ENCODE measurements at places on chromosomes 4 and X. TPM values are rescaled to one million over a fixed set of nuclear protein-coding genes. Genes with fewer than 3 reads are reported as not detected.

Gene KLB
- total RNA-seq = not detected

Gene SSX2B
- not detected for total RNA-seq

Gene NDST4
- total RNA-seq = not detected

Gene FABP2
- not detected for total RNA-seq

Gene CDS1
- 28.6 TPM for total RNA-seq

Gene GPR82
- total RNA-seq = 0.50 TPM

Gene PRR32
- total RNA-seq = not detected

DNA sequence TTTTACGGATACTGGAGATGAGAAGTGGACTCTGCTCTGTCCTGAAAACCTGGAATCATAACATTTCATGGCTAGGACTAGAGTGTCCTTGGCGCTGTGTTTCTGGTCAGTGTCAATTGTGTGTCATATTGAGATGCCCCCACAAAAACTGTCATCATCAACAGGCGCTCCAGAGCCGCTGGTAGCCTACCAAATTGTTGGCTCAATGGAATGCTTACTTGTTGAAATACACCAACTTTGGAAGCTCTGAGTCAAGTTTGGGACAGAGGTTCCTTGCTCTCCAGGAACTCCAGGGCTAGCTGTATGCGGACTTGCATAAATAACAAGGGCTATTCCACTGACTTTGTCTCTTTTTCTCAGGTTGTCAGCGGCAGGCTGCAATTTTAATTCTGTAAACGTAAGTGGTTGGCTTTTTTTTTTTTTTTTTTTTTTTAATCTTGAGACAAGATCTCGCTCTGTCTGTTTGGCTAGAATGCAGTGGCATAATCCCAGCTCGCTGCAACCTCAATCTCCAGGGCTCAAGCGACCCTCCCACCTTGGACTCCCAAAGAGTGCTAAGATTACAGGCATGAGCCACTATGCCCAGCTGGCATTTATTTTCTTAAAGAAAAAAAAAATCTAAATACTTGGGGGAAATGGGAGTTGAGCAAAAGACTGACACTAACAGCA, 871 bp upstream of the HPGD start:
- no peak for DNase-seq

DNA sequence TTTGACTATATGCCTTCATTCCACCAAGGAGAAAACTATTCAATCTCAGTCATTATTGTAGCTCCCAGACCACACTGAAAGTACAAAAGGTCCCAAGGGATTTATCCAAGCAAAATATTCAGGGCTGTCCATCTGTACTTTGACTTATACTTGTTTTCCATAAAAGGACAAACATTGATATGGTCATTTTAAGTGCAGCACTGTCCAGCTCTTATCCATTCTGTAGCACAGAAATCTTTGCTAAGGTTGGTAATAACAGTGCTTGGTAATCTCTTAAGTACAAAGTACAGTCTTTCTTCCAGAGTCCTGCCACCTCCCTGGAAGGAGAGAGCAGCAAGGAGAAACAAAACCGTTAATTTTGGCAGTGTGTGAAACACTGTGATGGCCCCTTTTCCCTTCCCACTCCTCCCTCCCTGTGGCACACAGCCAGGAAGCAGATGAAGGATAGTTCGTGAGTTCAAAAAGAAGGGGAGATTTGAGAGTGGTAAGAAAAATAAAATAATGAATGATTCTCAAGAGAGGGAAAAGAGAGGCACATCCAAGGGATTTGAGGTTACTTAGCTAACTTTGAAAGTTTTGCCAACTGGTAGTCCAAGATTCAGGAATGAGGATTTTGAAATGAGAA, 6.8 kb upstream of the CXCL2 start:
- DNase-seq = no peak

GRCh38 chr4:87216469-87216868, 3.9 kb downstream of the KLHL8 start:
- DNase-seq = no peak

GRCh38 chr4:151287409-151287808, 10.4 kb downstream of the PRSS48 start:
- no peak for DNase-seq

DNA sequence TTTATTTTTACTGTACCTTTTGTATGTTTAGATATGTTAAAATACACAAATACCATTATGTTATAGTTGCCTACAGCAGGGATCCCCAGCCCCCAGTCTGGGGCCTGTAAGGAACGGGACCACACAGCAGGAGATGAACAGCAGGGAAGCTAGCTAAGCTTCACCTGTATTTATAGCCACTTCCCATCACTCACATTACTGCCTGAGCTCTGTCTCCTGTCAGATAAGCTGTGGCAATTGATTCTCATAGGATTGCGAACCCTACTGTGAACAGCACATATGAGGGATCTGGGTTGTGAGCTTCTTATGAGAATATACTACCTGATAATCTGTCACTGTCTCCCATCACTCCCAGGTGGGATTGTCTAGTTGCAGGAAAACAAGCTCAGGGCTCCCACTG, 73.9 kb downstream of the BMPR1B start:
- no peak for DNase-seq

DNA sequence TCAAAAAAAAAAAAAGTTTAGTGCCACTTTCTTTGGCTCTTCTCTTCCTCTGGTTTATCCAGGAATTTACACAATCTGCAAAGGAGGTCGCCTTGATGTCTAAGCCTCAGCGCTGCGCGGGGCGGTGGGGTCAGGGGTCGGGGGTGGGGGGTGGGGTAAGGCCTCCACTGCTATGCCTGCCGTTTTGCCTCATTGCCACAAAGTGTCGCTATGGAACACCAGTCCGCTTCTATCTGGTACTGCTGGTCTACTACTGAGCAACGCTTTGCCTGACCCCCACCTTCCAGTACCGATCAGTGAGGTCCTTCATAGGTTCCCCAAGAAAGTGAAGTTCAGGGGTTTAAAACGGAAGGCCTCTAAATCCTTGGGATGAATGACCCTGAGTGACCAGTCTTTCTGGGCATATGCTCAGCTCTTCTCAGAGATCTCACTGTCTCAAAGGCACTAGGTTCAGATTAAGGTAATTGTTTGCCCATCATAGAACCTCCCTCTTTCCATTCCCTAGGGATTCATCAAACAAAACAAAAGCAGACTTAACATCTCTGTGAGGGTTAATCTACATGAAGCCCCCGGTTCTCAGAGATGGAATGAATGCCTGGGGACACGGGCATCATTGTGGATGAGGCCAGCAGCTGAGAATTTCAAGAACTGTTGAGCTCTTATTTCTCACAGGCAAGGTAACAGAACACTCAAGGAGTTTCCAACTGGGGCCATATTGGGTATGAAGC, 16.9 kb upstream of the TSR2 start:
- DNase-seq = no peak

GRCh38 chr4:152601156-152601555, 65.3 kb upstream of the FBXW7 start:
- DNase-seq = no peak

GRCh38 chr4:23855912-23856605, 33.8 kb downstream of the PPARGC1A start:
- no peak for DNase-seq

DNA sequence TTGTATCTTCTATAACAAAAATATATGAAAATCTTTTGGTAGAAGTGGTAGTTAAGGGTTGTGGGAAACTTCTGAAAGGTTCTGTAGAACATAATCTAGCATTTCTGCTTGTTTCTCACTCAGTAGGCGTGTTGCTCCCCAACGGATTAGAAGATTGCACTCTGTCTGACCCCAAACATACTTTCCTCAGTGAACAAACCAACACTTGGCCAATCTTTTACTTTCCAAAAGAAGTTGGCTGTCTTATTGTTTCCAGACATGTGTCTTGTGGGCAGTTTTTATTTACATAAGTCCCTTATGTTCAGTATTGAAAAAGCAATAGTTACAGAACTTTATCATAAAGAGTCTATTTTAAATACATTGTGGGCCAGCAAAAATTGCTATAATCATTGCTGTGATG, 312.8 kb upstream of the EPHA5 start:
- DNase-seq = no peak

DNA sequence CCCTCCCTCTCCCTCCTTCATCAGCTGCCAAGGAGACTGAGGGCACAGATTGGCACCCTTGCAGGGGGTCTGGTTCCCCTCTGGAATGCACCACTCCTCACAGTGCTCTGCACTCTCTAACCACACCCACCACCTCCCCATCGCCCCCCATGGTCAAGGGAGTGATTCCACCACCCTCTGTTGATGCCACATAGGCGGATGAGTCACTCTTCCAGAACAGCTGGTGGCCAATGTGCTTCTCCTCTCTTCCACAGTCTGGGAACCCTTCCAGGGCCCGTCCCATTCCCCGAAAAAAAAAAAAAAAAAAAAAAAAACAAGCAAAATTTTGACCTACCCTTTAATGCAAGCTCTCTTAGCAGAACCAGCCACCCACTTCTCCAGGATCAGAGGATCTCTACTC, 341.3 kb upstream of the KLF3 start:
- no peak for DNase-seq

Measured in esophagus squamous epithelium (tissue), 5 donors.